ENCODE measurements at places on chromosomes 4 and X.

GRCh38 chr4:152385551-152385950 lies 150.3 kb downstream of the FBXW7 start:
- DNase-seq = no peak

DNA sequence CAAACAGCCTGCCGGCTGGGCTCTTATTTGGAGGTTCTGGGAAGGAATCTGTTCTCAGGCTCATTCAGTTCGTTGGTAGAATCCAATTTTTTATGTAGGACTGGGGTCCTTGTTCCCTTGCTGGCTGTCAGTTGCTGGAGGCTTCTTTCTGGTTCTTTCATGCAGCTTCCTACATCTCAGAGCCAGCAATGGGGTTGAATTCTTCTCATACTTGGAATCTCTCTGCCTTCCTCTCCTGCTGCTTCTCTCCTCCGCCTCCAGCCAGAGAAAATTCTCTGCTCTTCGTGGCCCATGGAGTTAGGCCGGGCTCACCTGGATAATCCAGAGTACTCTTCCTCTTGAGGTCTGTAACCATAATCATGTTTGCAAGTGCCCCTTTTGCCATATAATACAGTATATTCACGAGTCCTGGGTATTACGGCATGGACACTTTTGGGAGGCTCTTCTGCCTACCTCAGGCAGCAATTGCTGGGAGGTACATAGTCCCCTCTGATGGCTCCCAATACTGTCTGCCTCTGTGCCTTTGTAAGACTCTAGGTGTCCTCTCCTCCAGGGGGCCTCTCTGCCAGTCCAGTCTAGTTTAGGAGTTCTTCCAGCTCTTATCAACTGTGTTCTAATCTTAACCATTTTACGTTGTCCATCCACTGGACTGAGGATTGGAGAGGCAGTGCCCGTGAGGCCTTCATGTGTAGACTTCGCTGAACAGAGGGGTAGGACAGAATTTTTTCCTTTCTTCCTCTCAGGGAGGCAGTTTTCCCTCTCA lies 2.2 kb downstream of the TRMT44 start:
- DNase-seq = peak; percentile 70

GRCh38 chr4:52868133-52868532 lies 6.0 kb downstream of the RASL11B start:
- peak; percentile 85 for DNase-seq

- DNase-seq = no peak
Observed at GRCh38 chr4:23680671-23681518, 209.0 kb downstream of the PPARGC1A start.

DNA sequence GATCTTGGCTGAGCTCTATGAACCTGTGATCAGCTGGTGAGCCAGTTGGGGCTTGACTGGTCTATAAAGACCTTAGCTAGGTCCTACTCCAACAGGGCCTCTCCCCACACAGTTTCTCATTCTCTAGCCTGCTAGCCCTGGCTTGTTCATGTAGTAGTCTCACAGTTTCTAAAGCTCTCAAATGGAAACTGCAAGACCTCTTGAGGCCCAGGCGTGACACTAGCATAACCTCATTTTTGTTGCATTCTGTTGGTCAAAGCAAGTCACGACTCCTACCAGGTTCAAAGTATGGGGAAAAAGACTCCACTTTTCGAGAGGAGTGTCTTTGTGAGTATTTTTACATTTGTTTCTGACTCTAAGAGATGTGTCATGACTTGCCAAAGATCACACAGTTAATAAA lies 50.9 kb downstream of the CEP44 start:
- no peak for DNase-seq

DNA sequence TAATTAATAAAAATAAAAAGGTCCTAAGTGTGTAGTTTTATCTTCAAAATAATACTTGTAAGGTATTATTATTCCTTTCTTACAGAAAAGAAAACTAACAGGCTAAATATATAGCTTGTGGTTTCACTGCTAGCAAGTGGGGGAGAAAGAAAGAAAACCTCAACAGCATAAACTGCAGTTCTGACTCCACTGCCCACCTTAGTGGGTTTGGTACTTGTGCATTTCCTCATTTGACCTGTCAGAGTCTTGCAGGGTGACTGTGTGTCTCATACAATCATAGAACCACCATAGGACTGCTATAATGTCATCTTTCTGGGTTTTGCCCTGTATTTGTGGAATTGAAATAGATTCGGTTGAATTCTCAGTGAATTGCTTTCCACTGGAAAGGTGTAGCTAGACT lies 94.7 kb upstream of the PUDP start:
- no peak for DNase-seq

GRCh38 chrX:152869972-152870371 lies 27.9 kb upstream of the ZNF185 start:
- peak; percentile 33 for DNase-seq

GRCh38 chr4:181807771-181808170 lies 435.4 kb upstream of the TENM3 start:
- DNase-seq = no peak

DNA sequence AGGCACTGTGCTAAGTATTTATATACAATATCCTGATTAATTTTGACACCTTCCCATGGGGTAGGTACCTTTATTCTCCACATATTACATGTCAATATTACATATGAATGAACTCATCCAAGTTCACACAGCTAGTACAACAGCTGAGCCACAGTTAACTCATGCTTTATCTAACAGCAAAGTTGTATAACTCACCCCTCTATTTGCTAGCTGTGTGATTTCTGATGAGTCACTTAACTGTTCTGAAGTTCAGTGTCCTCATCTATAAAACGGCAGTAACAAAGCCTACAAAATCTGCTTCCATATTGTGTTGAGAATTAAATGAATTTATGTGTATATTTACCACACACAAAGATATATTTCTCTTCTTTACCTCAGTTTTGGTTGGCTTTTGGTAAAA lies 48.2 kb upstream of the KDR start:
- no peak for DNase-seq

DNA sequence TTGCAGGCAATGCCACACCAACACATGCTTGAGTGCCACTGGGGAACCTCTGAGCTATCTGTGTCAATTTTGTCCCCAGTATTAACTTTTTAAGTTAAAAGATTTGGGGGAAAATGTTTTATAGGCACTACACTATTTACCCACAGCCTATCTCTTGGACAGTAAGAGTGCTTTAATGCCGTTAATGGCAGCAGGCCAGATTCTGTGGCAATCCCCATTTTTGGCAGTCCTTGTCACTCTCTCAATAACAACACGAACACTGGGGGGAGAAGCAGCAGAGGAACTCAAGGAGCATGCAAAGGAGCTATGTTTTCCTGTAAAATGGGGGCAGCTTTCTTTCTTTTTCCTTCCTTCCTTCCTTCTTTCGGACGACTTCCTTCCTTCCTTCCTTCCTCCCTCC lies 168.6 kb downstream of the NSUN7 start:
- no peak for DNase-seq

Data from mesendoderm (in vitro differentiated cells).